ENCODE measurements at places on chromosomes 7 and 10. TPM values are rescaled to one million over a fixed set of nuclear protein-coding genes. Genes with fewer than 3 reads are reported as not detected.
A peak's percentile ranks its signal among the peaks of the same experiment; 100 is the strongest.

GRCh38 chr10:17348501-17349349, 105.7 kb downstream of the ST8SIA6 start:
- peak; percentile 23 for DNase-seq

DNA sequence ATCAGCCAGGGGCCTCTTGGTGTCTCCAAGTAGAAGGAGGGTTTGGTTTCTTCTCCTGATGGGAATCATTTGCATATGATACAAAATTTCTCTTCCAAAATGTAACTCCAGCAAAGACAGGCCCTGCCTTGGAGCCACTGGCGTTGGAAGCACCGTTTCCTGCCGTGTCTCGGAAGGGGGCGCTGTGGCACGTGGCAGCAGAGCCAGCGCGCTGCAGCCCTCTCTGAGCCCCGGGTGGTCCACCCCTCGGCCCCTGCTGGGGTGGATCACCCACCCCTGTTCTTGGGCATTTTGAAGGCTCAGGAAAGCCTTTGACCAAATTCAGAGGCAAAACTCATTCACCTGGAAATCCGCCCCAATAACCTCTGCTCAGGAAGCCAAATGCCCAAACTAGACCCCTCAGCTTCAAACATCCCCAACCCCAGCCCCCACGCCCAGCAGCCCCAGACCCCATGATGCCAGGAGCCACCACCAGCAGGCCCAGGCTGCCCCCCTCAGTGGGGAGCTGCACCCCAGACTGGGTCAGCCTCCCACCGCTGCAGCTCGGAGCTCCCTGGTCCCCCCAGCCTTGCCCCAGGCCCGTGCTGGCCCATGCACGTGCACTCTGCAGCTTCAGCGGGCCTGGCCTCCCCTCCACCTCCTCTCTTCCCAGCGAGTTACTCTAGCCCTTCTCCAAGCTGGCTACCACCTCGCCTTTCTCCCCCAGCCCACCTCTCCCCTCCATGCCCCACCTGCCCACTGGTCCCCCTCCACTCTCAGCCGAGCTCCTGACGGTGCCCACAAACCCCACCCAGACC, 29.5 kb upstream of the ELFN1 start:
- DNase-seq = no peak

DNA sequence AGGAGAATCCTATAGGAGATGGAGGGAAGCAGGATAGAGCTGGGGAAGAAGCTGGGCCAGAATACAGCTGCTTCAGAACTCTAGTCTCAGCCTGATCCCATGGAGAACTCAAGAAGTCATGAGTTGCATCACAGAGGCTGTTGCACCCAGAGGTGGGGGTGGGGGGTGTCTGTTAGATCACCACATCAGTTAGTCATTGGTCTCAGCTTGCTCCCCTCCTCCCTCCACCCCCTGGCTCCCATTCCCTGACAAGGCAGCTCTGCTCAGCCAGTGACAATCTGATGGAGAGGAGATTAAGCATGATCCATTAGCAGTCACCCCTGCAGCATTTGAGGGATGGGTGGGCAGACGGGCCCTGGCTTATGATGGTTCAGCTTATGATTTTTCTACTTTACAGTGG, 58.4 kb upstream of the FGL2 start:
- no peak for DNase-seq

DNA sequence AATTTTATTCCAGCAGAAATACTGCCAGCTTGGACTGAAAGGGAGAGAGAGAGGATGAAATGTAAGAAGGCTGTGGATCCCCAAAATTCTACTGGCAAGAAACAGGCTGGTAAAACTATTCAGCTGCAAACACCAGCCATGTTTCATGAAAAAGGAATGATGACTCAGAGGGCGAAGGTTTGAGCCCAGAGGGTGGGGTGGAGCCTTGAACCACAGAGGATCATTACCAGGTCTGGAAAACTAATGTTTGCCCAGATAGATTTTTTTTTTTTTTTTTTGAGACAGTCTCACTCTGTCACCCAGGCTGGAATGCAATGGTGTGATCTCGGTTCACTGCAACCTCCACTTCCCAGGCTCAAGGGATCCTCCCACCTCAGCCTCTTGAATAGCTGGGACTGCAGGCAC, 41.7 kb upstream of the NRF1 start:
- DNase-seq = no peak

DNA sequence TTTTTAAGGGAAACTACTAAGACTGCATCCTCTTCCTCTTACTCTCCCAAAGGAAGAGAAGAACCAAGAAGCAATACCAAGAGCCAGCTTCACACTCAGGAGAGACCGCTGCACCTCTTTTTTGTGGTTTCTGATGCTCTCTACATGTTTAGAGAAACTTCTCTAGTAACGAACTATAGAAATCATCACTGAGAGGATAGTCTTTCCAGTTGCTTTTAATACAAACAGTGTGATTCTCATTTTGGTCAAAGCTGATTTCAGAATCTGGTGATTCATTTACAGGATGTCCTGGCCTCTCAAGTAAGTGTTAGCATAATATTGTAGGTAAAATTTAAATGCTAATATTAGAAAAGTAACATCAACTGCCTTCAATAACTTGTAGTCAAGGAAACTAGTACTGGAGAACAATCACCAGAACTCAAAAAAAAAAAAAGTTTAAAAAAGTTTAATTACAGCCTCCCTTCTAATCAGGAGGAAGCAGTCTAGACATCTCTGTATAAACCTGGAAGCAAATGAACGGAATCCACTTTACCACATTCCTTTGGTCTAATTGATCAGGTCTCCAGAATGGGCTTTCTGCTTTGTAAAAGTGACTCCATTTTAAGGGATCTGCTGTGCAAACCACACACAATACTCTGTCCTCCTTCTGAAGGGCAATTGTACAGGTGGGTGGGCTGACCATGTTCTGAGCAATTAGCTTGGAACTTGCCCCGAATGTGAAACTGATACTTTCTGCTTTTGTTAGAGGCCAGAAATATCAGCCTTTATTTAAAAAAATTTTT, 3.0 kb downstream of the LAMB1 start:
- no peak for DNase-seq

- DNase-seq = no peak
These were observed 81.2 kb downstream of the SLC16A9 start for GRCh38 chr10:59628456-59628855.

GRCh38 chr7:99019523-99020412, 124.1 kb downstream of the SMURF1 start:
- DNase-seq = no peak

DNA sequence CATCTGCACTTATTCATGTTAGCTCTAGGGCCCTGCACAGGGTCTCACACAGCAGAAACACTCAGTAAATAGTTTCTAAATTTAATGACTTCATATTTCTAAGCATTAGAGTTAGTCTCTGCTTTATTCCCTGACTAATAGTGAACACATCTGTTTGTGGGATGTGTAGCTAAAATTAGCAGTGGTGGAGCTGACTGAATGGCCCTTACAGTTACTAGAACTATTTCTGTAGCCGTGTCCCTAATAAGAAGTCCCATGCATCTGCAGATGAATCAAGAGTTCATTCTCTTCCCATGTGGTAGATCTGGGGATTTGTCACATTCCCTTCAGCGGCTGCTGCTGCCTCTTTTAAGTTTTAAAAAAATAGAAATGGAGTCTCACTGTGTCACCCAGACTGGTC, 11.7 kb downstream of the MAP3K8 start:
- no peak for DNase-seq

DNA sequence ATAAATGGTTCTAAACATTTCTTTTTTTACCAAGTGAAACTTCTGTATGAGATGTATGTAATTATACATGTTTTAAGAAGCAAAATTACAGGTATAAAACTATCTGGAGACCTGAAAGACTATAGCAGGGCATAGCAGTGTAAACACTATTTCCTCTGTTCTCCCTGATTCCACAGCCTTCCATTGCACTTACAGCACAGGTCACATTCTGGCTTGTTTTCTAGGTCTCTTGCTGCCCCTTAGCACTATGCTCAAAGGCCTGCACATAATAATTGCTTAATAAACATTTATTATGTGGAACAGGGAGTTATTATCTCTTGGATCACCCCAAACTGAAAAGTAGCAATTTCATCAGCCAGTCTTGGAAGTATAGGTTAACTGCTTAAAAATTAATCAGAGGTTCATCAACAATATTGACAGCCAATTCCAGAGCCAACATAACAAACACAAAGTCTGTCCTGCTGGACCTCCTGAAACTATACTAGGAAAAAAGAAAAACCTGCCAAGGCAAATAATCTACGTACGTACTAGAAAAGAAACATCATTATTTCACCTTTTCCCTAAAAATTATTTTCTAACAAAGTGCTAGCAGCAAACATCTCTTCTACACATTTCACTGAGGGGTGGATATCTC, 43.2 kb downstream of the PANK1 start:
- no peak for DNase-seq

The PAPOLB gene
- under 0.01 TPM for total RNA-seq

The OPN1SW gene
- total RNA-seq = not detected

The OLAH gene
- not detected for total RNA-seq
